Forelimb muscle (tissue), 1 donor: ENCODE measurements at places on chromosomes 5 and 9. TPM values are rescaled to one million over a fixed set of nuclear protein-coding genes. Genes with fewer than 3 reads are reported as not detected.

GPR150 gene
- not detected for polyA plus RNA-seq

PDE6A gene
- 0.06 TPM for polyA plus RNA-seq

IFNK gene
- polyA plus RNA-seq, result not detected

DNA sequence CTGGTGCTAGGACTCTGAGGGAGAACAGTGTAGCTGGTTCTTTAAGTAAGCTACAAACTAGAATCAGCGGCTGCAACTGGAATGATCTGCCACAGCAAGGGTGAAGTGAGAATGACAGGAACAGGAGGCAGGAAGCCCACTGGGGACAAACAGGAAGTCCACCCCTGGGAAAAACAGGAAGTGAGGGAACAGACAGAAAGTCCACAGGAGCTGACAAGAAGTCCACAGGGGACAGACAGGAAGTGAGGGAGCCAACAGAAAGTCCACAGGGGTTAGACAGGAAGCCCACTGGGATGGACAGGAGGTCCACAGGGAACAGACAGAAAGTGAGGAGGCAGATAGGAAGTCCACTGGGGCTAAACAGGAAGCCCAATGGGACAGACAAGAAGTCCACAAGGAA lies 15.5 kb downstream of the ADAMTS16 start:
- no peak for DNase-seq

DNA sequence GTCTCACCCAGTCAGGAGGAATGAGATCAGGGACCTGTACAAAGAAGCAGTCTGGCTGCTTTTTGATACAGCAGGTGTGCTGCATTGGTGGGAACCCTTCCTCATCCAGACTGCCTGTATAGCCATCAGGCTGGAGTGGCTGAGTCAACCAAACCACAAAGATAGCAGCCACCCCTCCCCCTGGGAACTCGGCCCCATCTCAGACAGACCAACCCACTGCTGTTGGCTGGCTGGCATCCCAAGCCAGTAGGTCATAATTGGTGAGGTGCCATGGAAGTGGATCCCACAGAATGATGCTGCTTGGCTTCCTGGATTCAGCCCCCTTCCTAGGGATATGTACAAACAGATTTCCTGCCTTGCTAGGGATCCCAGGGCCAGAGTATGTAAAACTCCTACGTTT lies 60.9 kb downstream of the YTHDC2 start:
- no peak for DNase-seq

DNA sequence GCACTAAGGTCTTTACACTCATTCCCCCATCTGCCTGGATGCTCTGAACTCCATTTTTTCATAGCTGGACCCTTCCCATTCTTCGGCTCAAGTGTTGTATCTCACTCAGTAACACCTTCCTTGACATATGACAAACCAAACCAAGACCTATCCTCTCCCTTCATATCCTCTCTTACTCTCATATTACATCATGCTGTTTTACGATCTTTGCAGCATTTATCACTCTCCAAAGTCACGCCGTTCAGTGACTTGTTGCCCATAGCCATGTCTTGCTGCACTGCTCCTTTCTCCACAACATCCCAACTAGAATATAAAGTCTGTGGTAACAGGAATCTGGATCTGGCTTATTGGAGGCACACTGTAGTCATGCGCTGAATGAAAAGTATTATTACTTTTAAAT lies 923.6 kb upstream of the DMAC1 start:
- no peak for DNase-seq

DNA sequence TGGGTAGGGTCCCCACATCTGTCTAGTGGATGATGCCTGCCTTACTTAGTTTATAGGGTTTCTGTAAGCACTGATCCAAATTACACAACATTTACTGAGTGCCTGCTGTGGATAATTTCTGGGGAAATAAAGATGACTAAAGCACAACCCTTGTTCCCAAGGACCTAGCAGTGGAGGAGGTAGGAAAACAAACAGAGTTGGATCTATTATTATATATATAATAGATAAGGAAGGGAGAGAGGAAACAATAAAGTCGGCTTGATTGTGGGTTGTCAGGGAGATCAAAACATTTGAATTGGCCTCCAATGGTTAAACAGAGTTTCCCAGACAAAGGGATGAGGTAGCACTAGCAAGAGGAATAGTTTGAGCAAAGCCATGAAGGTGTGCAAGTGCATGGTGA lies 14.0 kb downstream of the IL33 start:
- DNase-seq, result no peak

DNA sequence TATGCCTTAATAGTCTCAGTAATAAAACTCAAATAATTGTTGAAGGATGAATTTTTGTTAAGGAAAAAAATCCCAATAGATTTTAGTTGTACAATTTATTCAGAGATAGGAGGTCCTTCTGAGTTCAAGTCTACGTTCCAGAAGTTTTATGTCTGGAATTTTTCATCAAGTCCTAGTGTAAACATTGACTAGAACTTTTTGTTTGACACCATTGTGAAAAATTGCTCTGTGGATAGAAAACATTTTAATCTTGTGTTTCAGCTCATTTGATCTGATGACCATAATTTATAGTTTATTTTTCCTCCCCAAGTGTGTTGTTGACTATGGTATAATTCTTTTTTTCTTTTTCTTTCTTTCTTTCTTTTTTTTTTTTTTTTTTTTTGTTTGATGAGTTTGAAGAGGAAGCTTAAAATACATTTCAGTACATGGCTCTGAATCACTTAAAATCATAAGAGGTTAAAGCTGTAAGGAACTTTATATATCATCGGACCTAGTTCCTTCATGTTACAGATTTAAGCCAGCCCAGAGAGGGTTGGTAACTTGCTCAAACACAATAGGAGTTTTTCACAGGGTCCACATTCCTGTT lies 20.7 kb downstream of the ITGA1 start:
- DNase-seq, result no peak

GRCh38 chr5:132177691-132178149 lies 49.9 kb downstream of the P4HA2 start:
- no peak for DNase-seq

DNA sequence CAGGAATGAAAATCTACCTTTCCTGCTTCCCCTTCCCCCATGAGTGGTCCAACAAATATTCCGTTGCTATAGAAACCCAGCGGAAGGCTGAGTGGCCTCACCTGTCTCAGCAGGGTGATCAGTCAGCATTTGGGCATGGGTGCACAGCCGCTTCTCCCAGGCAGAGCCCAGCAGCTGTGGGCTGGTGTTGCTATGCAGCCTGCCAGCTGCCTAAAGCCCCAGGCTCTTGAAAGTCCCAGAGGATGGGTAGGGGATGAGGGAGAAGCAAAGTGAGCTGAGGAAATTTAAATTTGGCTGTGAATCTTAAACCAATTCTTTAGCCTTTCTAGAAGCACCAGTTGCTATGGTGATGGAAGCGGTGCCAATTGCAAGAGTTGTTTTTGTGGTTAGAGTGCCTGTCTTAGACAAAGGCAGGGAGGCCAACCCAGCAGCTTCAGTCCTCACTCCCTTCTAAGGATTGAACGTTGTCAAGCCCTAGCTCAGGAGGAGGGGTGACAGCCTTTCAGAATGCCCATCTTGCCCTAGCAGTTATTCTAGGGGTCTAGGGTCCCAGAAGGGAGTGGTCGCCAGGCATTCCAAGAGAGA lies 151.5 kb upstream of the PITX1 start:
- no peak for DNase-seq

DNA sequence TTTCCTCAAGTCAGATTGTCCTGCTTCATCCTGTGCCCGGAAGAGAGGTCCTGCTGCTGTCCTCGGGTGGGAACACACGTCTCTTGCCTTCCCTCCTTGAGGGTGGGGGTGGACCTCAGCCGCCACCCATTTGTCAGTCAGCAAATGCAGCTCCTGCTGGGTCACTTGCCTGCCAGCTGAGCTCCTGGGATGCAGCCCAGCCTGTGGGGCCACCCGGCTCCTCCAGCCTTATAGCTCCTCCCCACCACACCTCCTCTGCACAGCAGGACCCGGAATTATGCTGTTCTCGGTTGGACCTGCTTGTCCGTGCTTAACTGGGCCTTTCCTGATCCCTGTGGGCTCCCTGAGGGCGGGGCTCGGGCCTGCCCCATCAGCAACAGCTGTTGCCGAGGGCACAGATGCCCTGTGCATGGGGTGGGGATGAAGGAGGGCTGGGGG lies 52.7 kb downstream of the RXRA start:
- no peak for DNase-seq

DNA sequence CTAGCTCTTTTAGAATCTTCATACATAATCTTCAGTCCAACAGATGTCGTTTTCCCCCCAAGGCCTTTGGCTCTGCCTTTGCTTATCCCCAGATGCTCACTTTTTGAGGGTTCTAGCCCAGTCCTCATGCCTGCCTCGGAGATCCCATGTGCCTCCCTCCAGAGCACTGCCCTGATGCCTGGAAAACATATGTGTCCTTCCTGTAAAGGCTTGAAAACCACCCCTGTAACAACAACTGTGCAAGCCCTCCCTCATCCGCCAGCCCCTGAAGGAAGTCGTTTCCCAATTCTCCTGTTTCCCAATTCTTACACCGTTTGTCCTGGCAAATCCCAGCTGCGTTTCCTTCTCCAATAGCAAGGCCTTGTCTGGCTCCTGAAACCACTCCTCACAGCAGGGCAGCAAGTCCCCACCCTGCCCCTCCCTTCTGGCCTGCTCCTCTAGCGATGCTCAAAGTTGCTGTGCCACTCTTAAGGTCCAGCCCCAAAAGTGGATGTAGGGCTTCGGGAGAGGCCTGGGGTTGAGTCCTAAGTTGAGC lies 52.2 kb downstream of the SLC36A1 start:
- no peak for DNase-seq

DNA sequence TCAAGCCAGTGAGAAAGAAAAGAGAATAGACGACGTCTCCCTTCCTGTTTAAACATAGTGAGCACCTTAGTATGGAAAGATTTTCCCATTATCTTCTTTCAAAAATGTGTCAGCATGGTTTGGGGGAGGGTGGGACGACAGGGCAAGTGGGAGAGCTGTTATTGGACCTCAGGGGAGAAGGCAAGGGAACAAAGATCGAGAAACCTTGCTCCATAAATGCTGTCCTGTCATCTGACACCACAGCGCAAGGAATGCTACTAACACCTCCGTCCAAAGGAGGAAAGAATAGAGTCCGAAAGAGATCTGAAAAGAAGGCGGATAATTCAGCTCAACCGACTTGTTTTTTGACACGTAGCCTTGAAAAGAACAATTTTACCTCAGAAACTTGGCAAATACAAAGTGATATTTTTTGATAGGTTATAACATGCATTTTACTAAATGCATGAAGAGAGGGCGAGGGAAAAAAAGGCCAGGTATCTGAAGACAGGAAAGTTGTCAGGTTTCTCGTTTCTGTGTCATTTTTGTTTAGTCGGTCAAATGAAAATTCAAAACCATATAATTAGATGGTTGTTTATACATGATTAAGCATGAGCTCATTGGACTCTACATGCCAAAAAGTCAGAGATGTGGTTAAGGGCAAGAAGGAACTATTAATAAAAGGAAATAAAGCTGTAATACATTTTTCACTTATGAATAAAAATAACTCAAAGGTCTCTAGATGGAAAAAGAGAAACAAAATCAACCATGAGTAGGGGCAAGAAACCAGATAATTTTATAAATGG lies 155.7 kb downstream of the GLIS3 start:
- no peak for DNase-seq
